Mesendoderm (in vitro differentiated cells): ENCODE measurements at places on chromosomes 2 and 18.

DNA sequence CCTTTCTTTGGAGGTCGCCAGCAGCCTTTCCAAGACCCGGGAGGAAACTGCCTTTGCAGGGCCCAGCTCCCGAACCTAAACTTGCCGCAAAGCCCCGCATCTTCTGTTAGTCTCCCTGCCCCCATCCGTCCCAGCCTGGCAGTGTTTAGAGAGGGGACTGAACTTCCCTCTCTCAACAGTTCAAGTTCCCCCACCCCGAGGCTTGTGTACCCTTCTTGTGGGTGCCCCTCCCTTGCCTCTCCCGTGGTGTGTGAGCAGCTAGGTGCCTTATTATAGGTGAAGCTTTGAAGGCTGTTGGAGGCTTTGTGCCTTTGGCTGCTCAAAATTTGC is 1.4 kb downstream of the LBH start:
- H3K4me1 ChIP-seq: peaks cover 14% of the 10 kb centered on the region
- H3K27me3 ChIP-seq: no peaks in the 10 kb centered on the region
- DNase-seq: peak; percentile 56
- H3K4me3 ChIP-seq: peak overlapping the region; percentile 92
- peaks cover 10% of the 10 kb centered on the region for H3K36me3 ChIP-seq
- H3K27ac ChIP-seq: peak overlapping the region; percentile 60

- H3K4me3 ChIP-seq: no peak overlapping the region
- no peak overlapping the region for H3K27ac ChIP-seq
- peaks cover 51% of the 10 kb centered on the region for H3K27me3 ChIP-seq
- H3K4me1 ChIP-seq: no peaks in the 10 kb centered on the region
Observed at GRCh38 chr2:104845552-104845931, 8.4 kb upstream of the POU3F3 start.

DNA sequence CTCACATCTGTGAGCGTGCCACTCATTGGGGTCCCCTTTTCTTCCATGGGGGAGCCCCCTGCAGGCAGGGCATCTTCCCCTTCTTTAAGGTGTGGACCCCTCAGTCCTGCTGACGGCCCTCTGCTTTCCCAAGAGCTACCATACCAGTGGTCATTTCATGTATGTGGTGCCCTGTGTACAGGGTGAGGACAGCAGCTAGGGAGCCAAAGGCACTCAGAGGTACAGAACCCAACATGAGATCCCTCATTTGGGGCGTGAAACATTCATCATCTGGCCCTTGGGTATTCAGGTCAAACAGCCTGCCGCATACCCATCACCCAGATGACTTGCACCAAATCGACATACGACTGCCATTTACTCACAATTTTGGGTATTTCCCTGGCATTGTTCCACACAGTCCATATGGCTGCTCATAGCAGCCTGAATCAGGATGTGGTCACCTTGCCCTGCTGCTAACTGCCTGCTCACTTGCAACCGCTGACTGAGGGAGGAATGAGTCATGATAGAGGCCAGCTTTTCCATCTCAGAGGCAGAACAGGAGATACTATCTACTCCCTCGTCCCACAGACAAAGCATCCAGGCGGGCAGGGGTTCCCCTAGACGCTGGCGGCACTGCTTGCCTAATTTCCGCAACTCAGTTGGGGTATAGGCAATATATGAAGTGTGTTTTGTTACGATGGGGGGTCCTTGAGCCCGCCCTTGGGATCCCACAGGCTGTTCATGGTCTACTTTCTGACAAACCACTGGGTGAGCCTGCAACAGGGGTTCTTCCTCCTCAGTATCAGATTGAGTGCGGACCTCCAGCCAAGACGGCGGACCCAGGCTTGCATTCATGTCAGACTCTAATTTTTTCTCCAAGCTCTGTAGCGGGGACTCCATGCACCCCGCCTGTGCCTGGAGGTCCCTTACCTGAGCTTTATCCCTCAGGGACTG is 228.6 kb downstream of the SATB2 start:
- no peaks in the 10 kb centered on the region for H3K27me3 ChIP-seq
- no peak overlapping the region for H3K27ac ChIP-seq
- no peaks in the 10 kb centered on the region for H3K36me3 ChIP-seq
- no peak for DNase-seq
- no peak overlapping the region for H3K4me3 ChIP-seq
- H3K4me1 ChIP-seq: no peaks in the 10 kb centered on the region

GRCh38 chr18:24443870-24444269 is 16.6 kb upstream of the HRH4 start:
- H3K36me3 ChIP-seq: peaks cover 3% of the 10 kb centered on the region
- H3K4me3 ChIP-seq: no peak overlapping the region
- no peaks in the 10 kb centered on the region for H3K27me3 ChIP-seq
- H3K27ac ChIP-seq: no peak overlapping the region
- no peaks in the 10 kb centered on the region for H3K4me1 ChIP-seq
- DNase-seq: no peak

GRCh38 chr2:229910832-229911412 is 10.9 kb downstream of the TRIP12 start:
- no peaks in the 10 kb centered on the region for H3K36me3 ChIP-seq
- H3K4me3 ChIP-seq: no peak overlapping the region
- H3K4me1 ChIP-seq: no peaks in the 10 kb centered on the region
- peak; percentile 80 for DNase-seq
- H3K27ac ChIP-seq: no peak overlapping the region

DNA sequence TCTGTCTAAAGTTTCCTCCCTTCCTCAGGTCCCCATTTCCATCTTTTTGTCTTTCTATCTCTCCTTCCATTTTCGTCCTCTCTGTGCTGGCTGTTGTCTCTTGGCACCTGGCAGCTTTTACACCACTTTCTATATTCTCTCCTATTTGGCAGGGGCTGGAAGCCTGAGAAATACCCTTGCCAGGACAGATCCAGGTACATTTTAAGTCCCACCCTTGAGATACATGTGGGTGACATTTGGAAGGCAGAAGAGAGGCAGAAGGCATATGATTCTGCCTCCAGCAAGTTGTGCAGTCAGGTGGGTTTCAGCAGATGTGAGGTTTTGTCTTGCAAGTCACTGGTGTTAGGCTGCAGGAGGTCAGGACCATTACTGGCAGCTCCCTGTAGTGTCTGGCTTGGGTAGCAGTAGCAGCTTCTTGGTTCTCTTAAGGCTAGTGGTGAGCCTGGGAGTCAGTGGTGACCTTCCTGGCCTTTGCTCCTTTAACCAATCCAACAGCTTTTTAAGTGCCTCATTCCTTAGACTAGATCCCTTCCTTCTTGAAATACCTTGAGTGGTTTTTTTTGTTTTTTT is 90.1 kb downstream of the CAPN13 start:
- no peak overlapping the region for H3K27ac ChIP-seq
- H3K4me3 ChIP-seq: no peak overlapping the region
- no peaks in the 10 kb centered on the region for H3K27me3 ChIP-seq
- no peaks in the 10 kb centered on the region for H3K4me1 ChIP-seq

GRCh38 chr2:71832388-71832787 is 315.3 kb downstream of the CYP26B1 start:
- no peak overlapping the region for H3K4me3 ChIP-seq
- no peaks in the 10 kb centered on the region for H3K36me3 ChIP-seq
- no peak overlapping the region for H3K27ac ChIP-seq
- no peak for DNase-seq

- H3K36me3 ChIP-seq: no peaks in the 10 kb centered on the region
- DNase-seq: no peak
- no peak overlapping the region for H3K4me3 ChIP-seq
- no peaks in the 10 kb centered on the region for H3K4me1 ChIP-seq
- no peaks in the 10 kb centered on the region for H3K27me3 ChIP-seq
Observed at GRCh38 chr18:55243857-55244256, 284.6 kb upstream of the CCDC68 start.

DNA sequence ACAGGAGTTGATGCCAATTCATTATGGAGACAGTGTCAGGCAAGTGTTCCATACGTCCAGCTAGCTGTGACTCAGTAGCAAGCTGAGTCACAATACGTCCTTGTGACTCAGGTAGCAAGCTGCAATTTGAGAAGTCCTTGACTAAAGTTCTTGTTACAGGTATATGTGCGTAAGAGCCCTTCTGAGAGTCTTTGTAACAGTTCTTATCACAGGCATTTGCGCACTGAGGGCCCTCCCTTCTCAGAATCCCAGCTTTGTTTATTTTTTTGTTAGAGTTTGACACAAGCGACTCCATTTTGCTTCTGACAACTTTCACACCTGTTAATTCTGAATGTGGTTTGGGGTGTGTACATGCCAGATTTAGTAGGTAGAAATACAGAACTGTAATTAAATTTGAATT is 20.1 kb upstream of the ACMSD start:
- no peaks in the 10 kb centered on the region for H3K4me1 ChIP-seq
- H3K27ac ChIP-seq: no peak overlapping the region
- H3K27me3 ChIP-seq: no peaks in the 10 kb centered on the region

DNA sequence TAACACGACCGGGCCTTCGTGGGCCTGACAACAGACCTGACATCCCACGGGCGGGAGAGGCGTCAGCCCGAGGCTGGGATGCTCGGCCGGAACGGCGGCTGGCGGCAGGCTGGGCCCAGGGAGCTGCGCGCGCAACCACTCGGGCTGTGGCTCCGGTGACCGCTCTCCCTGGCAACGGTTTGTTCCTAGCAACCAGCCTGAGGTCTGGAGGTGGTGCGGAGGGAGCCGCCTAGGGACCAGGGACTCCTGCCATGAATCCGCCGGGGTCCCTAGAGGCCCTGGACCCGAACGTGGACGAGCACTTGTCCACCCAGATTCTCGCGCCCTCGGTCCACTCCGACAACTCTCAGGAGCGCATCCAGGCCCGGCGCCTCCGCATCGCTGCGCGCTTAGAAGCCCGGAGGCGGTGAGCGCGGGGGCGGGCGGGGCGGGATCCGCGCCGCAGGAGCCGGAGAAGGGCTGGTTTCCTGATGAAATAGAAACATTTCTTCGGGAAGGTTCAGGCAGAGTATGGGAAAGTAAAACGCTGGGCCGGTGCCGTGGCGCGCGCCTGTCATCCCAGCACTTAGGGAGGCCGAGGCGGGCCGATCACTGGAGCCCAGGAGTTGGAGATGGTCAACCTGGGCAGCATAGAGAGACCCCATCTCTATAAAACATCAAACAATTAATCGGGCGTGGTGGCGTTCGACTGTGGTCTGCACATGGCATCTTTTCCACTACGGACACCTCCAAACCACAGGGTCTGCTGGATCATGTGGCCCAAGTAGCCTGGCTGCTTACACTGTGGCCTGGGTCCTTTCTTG is at the start of gene DRC1:
Gene DRC1, plus strand, starts transcription at position 182 of the 803 bp plus-strand sequence. Its CDS starts 70 bp downstream, at position 252.
- DNase-seq: peak; percentile 96
- H3K4me1 ChIP-seq: peaks cover 2% of the 10 kb centered on the region
- peak within 1 kb of the TSS; percentile 16 for H3K4me3 ChIP-seq
- no peaks in the 10 kb centered on the region for H3K36me3 ChIP-seq

DNA sequence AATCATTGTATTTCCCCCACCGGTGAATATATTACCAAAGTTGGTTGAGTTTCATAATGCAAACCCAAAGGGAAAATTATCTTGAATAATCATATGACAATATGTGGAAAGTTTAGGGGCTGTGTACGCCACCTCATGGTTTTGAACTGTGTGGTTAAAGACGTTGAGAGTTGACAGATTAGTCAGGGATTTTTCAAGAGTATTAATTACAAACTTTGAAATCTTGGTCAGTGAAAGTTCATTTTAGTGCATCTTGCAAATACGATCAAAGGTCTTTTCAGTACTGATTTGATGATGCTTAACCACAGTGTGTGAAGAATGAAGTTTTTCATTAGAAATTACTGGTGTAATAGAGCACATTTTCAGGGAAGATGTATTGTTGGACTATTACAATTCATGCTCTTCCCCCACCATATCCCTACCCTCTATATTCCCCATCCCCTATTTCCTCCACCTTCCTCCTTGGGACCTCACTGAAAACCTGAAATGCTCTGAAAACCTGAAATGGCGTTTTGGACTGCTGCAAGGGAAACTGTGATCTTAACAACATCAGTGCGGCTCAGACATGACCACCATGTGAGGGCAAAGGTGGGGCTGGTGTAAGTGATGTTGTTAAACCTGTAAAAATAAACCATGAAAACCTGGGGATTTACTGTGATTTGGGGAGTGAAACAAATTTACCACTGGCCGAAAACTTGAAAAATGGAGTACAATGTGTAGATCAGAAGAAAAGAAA is 4.5 kb upstream of the BCL2L11 start:
- H3K27me3 ChIP-seq: peaks cover 24% of the 10 kb centered on the region
- H3K4me1 ChIP-seq: no peaks in the 10 kb centered on the region
- no peaks in the 10 kb centered on the region for H3K36me3 ChIP-seq
- no peak overlapping the region for H3K4me3 ChIP-seq
- DNase-seq: no peak

DNA sequence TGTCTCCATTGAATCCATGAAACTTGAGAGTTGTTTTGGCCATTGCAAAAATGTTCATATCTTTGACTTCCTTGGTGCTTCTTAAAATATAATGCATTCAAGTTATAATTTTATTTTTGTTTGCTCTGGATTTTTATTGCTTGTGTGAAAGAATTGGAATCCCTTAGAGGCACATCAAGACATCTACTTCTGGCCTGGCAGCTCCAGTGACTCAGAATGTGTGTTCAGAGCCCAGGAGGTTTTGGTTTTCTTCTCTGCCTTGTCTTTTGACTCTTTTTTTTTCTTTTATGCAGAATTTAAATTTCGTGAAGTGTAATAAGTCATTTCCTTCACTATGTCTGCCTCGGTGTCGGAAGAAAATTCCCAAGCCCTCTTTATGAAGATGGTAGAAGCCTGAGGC is 180.2 kb downstream of the LTBP1 start:
- no peak for DNase-seq
- no peaks in the 10 kb centered on the region for H3K36me3 ChIP-seq
- H3K27me3 ChIP-seq: no peaks in the 10 kb centered on the region

DNA sequence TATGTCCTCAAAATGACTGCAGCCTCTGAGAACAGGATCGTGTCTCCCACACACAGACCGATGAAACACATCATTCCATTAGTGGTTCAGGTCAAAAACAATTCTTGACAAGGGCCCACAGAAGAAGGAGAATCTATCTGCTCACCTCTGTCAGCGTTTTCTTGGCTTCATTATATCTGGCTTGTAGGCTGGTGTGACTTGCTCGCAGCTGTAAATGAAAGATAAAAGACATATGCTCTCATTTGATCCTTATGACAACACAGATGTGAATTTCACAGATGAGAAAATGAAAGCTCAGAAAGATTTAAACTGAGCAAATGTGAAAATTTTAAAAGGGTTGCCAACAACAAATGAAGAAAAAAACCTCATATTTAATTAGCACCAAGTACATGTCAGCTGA is 61.6 kb downstream of the CCDC93 start:
- H3K27me3 ChIP-seq: no peaks in the 10 kb centered on the region
- H3K4me3 ChIP-seq: no peak overlapping the region
- no peaks in the 10 kb centered on the region for H3K4me1 ChIP-seq
- H3K36me3 ChIP-seq: peaks cover 3% of the 10 kb centered on the region

DNA sequence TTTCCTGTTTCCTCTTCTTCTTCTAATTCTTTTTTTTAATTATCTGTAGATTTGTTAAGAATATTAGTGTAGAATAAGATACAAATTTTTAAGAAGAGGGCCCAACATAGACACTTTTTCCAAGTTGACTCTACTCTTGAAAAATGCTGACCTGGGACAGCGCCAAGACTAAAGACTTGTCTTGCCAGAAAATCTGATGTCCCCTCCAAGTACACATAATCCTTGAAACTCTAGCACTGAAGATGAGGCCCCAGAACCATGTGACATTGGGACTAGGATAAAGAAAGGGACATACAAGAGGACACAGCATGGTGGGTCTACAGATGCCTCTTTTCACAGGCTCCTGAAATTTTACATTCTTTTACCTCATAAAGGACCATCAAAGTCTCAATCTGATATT is 271.6 kb upstream of the SESTD1 start:
- H3K36me3 ChIP-seq: no peaks in the 10 kb centered on the region
- no peaks in the 10 kb centered on the region for H3K27me3 ChIP-seq
- DNase-seq: no peak
- no peak overlapping the region for H3K4me3 ChIP-seq

- no peaks in the 10 kb centered on the region for H3K27me3 ChIP-seq
- DNase-seq: peak; percentile 74
- no peaks in the 10 kb centered on the region for H3K4me1 ChIP-seq
- H3K27ac ChIP-seq: no peak overlapping the region
- H3K4me3 ChIP-seq: no peak overlapping the region
- H3K36me3 ChIP-seq: peaks cover 2% of the 10 kb centered on the region
Observed at GRCh38 chr18:9722691-9723090, 14.6 kb downstream of the RAB31 start.
